Kidney glomerular epithelial cell (primary cell): ENCODE measurements at places on chromosomes 1 and 21.

DNA sequence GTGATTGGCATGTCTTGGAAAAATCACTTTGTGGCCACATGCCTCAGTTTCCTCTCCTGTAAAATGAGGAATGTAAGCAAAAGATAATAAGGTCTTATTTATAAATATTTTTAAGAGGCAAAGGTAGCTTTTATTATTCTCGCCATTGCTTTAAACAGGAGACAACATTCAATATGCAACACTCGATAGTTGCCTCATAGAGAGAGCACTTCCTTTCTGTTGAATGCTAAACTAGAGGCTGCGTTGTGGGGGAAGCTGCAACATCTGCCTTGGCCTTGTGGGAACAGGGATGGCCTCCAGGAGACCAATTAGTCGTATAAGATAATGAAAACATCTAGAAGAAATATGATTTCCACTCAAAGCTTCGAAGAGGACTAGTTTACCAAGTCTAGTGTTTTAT is 3.5 kb downstream of the OSCP1 start:
- DNase-seq, result no peak

- DNase-seq, result no peak
Measured at GRCh38 chr1:24999906-25000305, 69.8 kb upstream of the RUNX3 start.

DNA sequence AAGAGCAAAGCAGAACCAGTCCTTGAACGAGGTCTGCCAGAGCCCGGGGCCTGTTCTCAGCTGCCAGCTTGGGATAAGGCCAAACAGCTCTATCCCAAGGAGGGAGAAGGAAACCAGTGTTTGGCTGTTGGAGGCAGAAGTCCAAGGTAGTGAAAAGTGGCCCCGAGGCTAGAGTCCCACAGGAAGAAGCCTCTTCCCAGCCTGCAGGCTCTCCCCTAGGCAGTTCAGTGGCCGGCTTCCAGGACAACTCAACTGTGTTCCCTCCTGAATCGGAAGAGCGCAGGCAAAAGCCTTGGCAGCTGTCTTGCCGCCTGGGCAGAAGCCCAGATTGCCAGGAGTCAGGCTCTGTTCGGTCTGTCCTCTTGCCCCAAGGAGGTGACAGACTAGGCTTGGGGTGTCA is 19.3 kb downstream of the QSOX1 start:
- no peak for DNase-seq

GRCh38 chr1:224760163-224760562 is 144.0 kb downstream of the CNIH3 start:
- no peak for DNase-seq

GRCh38 chr1:100107696-100108095 is 25.0 kb downstream of the SASS6 start:
- DNase-seq, result no peak

DNA sequence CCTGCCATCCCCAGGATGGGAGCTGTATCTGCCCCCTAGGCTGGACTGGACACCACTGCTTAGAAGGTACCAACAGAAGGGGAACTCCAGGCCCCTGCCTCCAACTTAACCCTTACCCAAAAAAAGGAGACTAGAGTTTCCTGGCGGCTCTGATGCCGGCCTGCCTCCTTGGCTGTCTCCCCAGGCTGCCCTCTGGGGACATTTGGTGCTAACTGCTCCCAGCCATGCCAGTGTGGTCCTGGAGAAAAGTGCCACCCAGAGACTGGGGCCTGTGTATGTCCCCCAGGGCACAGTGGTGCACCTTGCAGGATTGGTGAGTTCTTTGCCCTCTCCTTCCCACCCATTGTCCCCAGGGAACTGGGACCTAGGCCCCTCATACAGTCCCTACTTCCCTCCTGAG is 8.1 kb upstream of the LRRC71 start:
- no peak for DNase-seq

GRCh38 chr21:34100790-34101189 is 27.4 kb downstream of the MRPS6 start:
- DNase-seq, result no peak

DNA sequence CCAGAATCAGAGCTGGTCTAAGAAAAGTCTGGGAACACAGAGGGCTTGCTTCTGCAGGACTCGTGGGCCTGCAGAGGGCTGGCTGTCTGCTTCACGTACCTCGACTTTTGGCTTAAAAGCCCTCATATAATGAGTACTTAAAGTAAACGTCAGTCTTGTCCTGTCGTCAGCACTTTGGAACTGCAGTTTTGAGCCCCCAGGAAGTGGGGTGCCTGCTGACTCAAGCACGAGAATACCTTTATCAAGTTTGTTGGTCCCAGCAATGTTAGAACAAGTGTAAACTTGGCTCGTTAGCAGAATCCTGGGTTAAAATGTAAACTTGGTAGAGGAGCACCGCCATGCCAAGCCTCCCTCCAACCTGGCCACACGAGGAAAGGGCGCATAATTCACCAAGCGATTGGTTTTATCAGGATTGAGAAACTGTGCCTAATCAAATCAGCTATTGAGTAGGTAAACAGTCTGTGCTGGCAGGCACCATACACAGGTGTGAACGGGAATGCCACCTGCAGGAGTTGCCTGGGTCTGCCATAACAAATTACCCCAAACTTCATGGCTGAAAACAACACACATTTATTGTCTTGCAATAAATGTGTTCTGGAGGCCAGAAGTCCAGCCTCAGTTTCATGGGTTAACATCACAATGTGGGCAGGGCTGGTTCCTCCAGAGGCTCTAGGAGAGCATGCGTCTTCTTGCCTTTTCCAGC is 45.0 kb upstream of the FHAD1 start:
- DNase-seq, result peak; percentile 26

GRCh38 chr1:200929530-200930278 is 35.0 kb downstream of the INAVA start:
- no peak for DNase-seq

GRCh38 chr1:101364370-101365120 is 127.7 kb downstream of the S1PR1 start:
- DNase-seq, result no peak

DNA sequence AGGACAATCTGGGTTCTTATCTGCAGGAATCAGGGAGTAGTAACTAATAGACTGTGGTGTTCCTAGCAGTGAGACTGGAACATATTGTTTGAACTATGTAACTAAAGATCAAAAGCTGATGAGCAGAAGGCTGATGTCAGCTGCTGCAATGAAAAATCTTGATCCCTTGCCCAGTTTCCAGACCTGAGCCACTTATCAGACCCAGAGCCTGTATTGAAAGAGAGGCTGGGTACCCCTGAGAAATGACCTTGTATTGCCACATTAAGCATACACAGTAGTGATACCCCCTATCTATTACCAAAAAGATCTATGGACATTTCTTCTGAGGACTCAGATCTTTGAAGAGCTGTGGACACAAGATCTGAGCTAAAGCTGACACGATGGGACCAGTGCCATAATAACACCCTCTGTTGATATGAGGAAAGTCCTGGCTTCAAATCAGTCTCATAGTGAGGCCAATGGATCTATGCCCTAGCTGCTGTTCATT is 178.0 kb upstream of the GALNT2 start:
- DNase-seq, result no peak

- DNase-seq, result peak; percentile 96
Measured at GRCh38 chr1:171433451-171433850, 51.9 kb upstream of the PRRC2C start.

GRCh38 chr1:185376288-185376687 is 59.2 kb upstream of the IVNS1ABP start:
- no peak for DNase-seq

DNA sequence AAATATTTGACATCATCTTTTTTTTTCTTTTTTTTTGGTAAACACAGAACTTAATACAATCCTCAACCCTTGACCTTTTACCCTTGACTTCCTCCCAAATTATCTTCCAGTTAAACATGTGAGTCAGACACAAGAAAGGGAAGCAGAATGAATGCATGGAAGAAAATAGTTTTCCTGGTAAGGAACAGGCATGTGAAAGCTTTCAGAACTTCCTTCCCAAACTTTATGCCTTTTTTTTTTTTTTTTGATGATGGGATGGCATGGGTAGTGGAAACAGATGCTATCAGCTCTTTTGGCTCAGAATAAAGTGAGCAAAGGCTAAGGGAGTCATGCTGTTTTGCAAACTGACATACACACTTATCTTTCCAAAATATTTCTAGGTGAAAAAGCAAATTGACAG is 1079.1 kb downstream of the TTLL7 start:
- no peak for DNase-seq

DNA sequence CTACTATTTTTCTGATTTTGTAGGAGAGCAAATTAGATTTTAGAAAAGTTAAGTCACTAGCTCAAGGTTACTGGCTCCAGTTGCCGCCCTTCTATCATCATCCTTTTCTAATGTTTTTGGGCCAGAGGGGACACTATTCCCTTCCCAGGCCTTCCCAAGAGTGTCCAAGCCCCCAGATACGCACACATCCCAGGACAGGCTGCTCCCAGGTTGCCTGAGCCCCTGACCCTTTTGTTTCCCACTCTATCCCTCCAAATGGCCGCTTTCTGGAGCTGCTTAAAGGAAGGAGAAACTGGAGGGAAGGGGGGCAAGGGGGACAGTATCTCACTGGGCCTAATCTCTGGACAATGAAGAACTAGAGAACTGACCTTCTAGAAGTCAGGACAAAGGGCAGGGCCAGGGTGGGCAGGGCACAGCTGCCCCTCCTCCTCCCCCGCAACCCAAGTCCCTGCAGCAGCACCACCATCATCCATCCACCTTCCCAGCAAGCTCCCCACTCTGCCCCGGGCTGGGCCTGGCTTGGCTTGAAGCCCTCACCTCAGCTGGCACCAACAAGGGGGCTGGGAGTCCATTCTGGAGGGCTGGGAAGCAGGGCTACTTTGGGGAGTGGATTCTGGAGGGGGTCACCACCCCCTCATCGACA is 1.1 kb upstream of the MAP7D1 start:
- no peak for DNase-seq

GRCh38 chr1:57272601-57273000 is 151.3 kb downstream of the DAB1 start:
- no peak for DNase-seq

GRCh38 chr21:41016472-41016871 is 151.5 kb upstream of the BACE2 start:
- DNase-seq, result no peak

DNA sequence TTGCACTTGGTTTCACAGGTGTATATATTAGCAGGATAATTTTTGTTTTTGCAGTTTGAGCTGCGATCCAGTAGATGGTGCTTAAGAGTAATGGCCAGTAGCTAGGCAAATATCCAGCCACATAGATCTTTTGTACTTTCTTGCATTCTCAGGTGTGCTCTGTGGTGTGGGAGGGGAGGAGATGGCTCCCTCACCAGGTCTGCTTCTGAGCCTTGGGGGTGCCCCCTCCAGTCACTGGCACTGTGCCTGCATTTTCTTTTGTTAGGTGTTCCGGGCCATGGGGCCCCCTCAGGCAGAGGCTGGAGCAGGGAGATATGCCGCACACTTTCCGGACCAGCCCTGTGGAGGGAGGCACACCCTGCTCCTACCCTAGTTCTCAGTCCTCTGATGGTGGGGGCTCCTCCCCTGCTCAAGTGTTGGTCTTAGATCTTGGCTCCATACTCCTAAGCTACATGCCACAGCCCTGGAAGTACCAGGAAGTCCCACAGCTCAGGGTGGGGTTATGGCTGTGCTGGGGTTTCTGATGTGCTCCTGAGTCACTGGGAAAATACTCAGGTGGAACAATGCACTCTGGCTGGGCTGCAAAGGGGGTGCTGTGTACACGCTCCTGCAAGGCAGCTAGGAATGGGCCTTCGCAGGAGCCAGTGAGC is 197.6 kb upstream of the DMRTA2 start:
- DNase-seq, result peak; percentile 48

DNA sequence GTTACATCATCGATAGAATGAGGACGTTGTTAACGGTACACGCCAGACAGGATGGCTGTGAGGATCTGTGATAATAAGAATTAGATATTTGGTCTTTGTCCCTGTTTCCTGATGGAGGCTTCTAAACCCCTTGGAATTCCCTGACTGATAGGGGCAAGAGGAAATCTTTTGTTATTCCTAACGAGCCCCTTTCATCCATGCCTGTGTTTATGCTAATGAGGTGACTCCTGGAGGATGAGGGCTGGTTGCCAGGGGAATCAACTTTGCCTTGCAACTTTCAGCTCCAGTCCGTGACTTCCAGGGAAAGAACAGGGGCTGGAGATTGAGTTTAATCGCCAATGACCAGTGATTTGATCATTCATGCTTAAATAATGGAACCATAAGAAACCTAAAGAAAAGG is 39.3 kb upstream of the NLRP3 start:
- DNase-seq, result no peak

GRCh38 chr1:218656301-218657037 is 311.3 kb downstream of the TGFB2 start:
- no peak for DNase-seq

GRCh38 chr1:107243461-107243860 is 102.6 kb downstream of the NTNG1 start:
- no peak for DNase-seq

DNA sequence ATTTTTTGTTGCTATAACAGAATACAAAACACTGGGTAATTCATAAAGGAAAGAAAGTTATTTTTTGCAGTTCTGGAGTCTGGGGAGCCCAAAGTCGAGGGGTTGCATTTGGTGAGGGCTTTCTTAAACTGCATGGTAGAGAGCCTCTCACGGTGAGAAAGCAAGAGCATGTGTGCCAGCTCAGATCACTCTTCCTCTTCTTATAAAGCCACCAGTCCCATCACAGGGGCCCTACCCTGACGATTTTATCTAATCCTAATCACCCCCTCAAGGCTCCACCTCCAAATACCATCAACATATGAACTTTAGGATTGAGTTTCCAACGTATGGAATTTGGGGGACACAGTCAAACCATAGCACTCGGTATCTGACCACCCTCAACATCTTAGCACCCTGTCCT is 1.0 kb upstream of the STRIP1 start:
- no peak for DNase-seq

DNA sequence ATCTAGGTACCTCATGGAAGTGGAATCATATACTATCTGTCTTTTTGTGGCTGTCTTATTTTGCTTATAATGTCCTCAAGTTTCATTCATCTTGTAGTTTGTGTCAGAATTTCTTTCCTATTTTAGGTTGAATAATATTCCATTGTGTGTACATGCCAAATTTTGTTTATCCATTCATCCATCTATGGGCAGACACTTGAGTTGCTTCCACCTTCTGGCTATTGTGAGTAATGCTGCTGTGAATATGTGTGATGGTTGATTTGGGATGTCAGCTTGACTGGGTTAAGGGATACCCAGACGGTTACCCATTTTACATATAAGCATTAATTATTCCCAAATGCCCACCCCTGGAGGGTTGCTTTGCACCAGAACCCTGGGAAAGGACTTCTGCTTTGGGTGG is 477.5 kb downstream of the PTPRU start:
- DNase-seq, result no peak

DNA sequence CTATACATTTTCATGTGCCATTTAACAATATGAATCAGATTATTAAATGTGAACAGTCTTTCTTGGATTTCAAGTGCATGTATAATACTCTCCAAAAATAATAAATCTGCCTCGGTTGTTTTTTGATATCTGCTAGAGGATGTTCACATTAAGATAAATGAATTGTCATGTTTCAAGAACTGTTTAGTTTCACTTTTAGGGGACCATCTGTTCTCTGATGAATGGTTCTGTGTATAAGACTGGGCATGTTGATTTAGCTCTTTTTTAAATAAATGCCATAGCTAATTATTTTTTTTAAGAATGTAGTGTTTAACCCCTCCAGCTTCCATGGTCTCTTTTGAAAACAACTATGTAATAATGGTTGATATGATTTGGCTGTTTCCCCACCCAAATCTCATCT is 1245.1 kb upstream of the ADGRL4 start:
- DNase-seq, result no peak
